ENCODE measurements at places on chromosomes 3 and 15.
A peak's percentile ranks its signal among the peaks of the same experiment; 100 is the strongest.

- DNase-seq = no peak
Observed at GRCh38 chr3:13106308-13107001, 33.2 kb upstream of the IQSEC1 start.

DNA sequence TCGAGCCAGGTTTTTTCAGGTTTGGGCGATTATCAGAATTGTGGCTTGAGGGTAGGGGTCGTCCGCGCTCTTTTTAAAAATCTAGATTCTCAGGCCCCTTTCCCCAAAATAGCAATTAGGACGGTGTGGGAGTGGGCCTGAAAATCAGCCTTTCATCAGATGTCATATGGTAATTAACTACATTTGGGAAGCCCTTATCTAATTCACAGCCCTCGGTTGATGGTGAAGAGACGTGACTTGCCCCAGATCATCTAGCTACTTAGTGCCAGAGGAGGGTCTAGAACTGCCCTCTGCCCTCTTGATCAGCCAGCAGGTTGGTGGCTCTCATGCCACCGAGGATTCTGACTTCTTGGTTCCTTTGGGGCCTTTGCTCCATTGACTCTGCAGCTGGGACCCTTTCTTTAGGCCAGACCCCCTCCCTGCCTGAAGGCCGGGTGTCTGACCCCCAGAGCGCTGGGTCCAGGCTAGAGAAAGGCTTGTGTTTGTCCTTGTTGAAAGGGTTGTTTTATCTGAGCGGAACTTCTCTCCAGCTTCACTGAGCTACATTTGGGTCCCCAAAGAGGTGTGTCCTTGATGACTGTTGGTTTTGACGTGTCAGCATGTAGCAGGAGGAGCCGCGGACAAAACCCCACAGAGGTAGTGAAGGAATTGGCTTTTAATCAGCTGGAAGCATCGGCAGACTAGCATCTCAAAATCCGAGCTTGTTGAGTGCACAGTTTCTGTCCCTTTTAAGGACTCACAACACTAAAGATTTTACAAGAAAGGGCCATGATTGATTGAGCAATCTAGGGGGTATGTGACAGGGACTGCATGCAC lies 857 bp downstream of the AEN start:
- no peak for DNase-seq

DNA sequence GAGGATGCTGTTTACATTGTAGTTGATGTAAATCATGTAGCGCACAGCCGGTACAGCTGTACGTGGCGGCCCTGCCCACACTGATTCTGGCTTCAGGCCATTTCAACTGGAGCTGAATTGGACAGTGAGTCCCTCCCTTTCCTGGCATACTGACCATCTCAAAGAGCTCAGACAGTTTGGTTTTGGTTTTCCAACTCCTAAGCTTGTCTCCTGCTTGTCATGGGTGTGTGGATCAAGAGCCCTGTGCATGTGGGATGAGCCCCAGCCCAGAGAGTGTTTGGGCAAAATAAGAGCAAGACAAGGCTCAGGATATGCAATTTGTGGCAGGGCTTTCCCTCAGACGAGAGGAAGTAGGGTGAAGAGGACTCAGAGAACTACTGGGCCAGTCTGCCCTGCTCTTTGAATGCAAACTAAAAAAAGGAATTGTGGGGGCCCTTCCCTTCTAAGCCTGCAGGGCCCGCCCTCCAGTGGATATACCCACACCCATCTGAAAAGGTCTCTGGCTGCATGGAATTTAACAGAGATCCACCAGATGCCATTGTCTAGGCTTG lies 13.3 kb downstream of the ITGA11 start:
- DNase-seq = peak; percentile 61

GRCh38 chr3:57464801-57465200 lies 79.3 kb downstream of the DNAH12 start:
- no peak for DNase-seq

DNA sequence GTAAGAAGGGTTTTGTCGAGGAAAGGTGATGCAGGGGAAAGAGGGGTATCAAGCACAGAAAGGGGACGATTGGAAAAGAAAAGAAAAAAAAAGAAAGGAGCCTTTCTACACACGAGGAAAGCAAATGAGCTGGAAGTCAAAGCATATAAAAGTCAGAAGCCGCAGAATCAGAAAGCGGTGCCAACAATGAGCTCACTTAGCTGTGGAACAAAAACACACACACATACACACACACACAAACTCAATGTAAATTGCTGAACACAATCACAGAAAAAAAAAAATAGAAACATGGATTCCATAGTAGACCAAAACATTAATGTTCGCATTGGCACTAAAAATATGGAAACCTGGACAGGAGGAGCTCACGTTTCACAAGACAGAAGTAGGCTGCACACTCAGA lies 63.4 kb upstream of the FEZF2 start:
- DNase-seq = no peak

DNA sequence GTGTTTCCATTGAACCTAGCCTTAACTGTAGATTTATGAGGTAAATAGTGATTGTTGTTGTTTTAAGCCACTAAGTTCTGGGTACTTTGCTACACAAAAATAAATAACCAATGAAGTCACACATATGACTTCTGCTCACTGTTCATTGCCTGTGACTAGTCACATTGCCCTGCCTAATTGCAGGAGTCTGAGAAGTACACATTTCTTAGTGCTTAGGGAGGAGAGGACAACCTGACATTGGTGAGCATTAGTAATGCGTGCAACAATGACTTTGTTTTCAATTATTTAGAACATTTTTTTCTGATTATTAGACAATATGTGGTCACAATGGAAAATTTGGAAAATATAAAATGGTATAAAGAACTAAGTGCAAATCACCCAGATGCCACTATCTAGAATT lies 133.2 kb upstream of the DAZL start:
- no peak for DNase-seq

GRCh38 chr3:27080258-27080525 lies 289.0 kb downstream of the NEK10 start:
- DNase-seq = no peak

DNA sequence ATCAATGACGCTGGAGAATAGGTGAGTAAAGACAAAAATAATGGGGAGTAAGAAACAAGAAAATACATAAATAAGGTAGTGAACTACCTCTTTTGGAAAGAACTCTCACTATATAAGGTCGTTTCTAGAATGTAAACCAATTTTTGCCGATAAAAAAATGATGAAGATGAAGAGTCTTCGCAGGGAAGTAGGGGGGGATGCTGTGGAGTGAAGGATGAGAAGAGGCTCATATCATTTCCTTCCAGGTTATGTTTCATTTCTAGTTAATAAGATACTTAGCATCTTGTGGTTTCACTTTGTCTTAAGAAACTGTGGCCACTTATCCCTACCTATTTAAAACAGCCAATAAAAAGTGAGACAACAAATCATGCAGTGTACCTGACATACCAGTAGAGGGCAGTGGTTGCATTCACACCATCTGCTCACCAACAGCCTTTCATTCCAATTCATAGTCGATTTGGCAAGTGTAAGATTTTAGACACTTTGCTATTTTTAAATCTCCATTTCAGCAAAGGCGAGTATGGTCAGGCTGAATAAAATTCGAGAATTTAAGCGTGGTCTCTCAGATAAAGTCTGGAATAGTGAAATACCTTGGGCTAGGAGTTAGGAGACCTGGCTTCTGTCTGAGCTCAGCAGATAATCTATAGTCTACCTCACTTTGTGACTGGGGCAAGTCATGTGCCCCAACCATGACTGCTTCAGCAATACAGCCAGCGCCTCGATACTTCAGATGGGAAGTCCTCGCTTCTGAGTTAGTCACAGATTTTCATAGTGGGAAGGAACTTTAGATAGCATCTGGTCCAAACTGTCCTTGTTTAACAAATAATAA lies 28.9 kb upstream of the ICE2 start:
- no peak for DNase-seq

GRCh38 chr3:190205739-190206138 lies 85.0 kb upstream of the P3H2 start:
- DNase-seq = peak; percentile 60

GRCh38 chr3:107596639-107597038 lies 73.9 kb downstream of the BBX start:
- no peak for DNase-seq

- DNase-seq = no peak
Observed at GRCh38 chr15:67835297-67836133, 4.3 kb downstream of the RNU6-1 start.

DNA sequence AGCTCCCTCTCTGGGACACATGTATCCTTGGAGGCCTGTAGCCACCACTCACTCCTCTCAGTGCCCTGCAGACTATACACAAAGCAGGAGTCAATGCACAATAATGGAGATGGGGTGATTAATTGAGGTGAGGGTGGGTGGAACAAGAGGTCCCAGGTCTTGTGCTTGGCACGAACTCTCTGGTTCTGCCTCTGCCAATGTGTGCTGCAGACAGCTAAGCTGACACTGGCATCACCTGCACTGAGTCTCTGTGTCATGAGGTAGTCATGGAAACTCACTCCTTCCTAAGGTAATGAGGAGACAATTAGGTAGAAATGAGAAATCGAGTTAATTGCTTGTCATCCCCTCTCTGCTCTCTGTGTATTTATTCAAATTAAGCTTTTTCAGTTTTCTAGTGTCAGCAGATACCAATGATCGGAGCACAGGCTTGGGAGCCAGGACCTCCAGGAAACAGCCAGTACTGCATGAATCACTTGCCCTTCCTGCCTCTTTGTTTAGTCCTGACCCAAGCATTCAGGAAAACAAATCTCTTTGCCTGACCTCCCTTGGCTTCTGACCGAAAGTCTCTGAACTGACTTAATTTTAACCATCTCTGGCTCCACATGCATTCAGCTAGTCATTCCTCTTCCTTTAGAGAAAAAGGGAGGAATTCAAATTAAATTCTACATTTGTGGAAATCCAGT lies 56.7 kb downstream of the DRD3 start:
- DNase-seq = peak; percentile 0

DNA sequence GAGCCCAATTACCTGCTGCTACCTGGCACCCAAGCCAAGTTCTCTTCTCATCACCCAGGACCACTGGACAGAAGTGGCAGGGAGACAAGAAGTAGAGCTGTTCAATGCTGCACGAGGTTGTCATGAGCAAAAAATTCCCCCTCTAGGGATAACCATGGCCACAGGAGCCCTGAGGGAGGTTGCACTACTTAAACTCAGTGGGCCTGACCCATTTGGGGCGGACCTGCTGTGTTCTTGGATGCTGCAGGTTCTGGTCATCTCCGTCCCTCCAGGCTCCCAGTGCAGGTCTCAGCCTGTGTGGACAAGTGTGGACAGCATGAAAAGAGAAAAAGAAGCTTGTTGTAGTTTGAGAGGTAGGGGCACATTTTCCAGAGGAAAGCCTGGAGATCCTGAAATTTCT lies 26.1 kb upstream of the MANF start:
- no peak for DNase-seq

DNA sequence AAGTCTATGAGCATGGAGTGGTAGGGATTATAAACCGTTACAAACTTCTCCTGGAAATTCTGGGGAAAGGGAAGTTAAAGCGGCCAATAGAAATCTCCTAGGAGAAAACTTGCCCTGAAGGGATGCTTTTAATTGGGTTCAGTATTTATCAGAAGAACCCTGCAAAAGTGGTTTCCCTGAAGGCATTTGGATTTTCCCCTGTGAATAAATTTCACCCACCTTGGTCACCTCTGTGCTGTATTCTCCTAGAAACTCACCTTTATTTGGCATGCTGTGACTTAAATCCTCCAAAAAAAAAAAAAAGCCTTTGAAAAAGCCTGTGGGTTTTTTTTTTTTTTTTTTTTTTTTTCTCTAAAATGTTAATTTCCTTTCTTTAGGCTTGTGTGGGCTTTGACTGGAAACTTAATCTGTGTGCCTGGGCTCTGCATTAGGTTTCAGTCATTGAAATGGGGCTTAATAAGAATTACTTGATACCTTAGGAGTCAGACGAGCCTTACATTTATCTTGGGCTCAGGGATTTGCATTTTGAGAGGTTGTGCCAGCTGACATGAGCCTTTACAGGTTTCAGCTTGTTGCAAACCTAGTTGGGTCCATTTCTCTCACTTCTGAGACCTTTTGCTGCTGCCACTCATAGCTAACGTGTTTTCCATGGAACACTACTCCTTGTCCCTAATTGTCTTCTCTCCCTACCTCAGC lies 22.0 kb downstream of the TGFBR2 start:
- no peak for DNase-seq

- DNase-seq = no peak
Observed at GRCh38 chr3:4755566-4755965, 223.7 kb upstream of the BHLHE40 start.

GRCh38 chr15:78810362-78811123 lies 721 bp downstream of the ADAMTS7 start:
- DNase-seq = no peak

GRCh38 chr3:177351757-177352158 lies 154.5 kb upstream of the TBL1XR1 start:
- no peak for DNase-seq

DNA sequence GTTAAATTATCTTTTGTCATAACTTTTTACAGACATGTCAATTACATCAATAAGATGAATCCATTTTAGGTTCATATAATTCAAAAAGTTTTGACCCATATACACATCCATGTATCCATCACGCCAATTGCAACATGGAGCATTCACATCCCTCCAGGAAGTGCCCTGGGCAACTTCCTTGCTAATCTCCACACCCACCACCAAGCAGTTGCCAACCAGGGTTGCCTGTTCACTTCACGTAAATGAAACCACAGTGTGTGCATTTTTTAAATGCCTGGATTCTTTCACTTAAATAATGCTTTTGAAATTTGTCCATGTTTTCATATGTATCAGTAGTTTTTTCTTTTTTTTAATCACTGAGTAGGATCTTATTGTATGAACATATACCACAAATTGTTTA lies 40.7 kb upstream of the LYZL4 start:
- no peak for DNase-seq

DNA sequence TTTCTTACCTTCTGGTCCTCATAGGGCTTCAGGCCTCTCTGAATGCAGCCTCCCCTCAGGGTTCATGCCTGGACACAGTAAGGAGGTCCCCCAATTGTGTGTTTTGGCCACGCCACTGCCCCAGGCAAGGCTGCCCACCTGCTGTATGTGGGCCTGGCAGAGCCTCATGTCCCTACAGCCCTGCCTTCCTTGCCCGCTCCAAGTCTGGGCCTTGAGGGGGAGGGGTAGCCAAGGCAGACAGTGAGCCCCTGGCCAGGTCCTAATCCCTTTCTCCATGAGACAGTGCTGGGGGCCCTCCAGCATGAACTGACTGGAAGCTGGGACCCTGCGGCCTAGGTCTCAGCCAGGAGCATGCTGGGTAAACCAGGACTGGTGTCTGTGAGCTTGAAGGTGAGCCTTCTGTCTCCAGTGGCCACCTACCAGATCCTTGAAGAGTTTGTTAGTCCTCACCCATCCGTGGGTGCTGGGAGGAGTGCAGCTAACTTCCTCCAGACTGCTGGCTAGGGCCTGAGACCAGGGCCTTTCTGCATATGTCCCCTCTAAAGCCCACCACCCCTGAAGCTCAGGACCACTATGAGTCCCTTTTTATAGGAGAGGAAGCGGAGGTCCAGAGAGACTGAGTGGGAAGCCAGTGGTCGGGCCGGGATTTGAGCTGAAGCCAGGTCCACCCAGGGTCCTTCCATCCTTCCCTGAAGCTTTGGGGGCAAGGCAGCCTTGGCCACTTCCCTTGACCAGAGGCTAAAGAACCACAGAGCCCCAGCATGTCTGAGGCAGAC lies 8.7 kb downstream of the ZBTB47 start:
- no peak for DNase-seq
